ENCODE measurements at places on chromosomes 6 and 20.

DNA sequence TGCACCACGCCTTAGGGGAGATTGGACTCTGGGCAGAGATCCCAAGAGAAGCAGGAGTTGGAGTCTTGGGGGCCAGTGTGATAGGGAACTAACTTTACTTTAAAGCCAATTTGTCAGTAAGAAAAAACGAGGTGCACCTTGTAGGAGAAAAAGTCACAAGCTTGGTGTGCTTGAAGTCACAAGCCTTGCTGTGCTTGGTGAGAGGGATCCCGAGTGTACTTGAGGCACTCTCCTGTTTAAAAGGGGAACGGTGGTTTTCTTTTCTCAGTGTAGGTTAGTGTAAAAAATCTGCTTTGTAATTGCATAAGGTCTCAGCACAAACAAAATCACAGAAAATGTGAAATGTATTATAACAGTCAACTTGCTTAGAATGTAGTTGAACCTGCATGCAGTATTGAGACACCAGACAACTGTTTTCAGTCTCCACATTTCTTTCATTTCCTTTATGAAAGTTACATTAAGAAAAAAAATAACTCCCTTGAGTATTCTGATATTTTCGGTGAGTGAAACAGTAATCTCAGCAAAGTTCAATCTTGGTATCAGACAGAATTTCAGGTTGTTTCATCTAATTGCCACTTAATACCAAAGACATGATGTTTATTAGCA, 111.1 kb upstream of the DUSP22 start:
- DNase-seq: no peak

- no peak for DNase-seq
Observed at GRCh38 chr6:111888928-111889695, 15.9 kb upstream of the FYN start.

DNA sequence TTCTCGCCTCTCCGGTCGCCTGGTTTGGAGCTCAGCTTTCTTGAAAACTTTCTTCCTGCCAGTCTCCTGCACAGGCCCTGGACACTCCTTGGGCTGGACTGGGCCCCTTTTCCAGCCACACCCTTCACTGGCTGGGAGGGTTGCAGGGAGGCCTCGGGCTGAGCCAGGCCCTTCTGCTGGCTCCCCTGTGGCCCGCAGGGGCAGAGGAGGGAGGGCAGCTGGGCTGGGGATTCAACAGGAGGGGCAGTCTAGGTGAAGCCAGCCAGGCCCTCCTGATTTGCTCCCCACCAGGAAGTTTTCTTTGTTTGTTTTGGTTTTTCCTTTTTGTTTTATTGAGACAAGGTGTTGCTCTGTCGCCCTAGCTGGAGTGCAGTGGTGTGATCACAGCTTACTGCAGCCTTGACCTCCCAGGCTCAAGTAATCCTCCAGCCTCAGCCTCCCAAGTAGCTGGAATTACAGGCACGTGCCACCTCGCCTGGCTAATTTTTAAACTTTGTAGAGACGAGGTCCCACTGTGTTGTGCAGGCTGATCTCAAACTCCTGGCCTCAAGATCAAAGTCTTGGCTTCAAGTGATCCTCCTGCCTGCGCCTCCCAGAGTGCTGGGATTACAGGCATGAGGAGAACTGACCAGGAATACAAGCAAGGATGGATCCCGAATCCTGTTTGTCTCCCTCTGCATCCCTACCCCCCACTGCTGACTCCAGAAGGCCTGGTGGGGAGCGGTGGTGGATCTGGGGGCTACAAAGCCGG, 23.5 kb upstream of the CDH22 start:
- DNase-seq: no peak

GRCh38 chr6:168206661-168207274, 112.8 kb downstream of the DACT2 start:
- no peak for DNase-seq

GRCh38 chr20:48928832-48929725, 7.6 kb downstream of the ARFGEF2 start:
- DNase-seq: no peak

DNA sequence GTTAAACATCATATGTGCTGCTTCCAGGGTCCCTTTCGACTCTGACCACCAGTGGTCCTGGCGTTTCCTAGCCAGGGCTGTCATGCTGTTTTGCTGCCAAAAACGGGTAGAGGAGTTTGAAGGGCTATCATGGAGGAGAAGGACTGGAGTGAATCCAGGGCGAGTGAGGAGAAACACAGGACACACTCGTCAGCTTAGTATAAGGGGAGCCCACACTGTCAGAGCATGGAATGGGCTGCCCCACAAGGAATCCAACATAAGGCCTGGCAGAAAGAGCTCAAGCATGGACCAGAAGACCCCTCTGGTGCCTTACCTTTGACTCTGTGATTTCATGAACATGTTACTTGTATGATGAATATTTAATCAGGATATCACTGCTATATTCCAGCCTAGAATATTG, 247.2 kb downstream of the NRN1 start:
- DNase-seq: no peak

DNA sequence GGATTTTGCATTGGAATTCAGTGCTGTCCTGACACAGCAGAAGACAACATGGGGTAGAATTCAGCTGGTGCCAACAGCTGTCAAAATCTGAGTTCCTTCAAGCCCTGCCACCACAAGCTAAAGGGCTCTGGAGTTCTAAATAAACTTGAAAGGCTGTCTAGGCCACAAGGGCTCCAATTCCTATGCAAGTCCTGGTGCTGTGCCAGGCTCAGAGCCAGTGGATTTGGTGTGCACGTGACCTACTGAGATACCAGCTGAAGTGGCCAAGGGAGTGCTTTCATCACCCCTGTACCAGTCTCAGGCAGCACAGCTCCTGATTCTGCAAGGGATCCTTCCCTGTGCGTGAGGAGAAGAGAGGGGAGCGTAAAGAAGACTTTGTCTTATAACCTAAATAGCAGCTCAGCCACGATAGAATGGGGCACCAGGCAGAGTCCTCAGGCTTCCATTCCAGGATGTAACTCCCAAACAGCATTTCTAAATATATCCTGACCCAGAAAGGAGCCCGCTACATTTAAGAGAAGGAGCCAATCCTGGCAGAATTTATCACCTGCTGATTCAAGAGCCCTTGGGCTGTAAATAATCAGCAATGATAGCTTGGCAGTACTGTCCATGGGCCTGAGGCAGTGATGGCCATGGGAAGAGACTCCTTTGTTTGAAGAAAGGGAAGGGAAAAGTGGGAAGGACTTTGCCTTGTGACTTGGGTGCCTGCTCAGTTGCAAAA, 881.2 kb upstream of the EPHA7 start:
- DNase-seq: no peak

GRCh38 chr20:47146686-47147085, 209.8 kb downstream of the ZMYND8 start:
- DNase-seq: peak; percentile 86

GRCh38 chr20:8646716-8647115, 422.2 kb upstream of the PLCB4 start:
- peak; percentile 75 for DNase-seq

DNA sequence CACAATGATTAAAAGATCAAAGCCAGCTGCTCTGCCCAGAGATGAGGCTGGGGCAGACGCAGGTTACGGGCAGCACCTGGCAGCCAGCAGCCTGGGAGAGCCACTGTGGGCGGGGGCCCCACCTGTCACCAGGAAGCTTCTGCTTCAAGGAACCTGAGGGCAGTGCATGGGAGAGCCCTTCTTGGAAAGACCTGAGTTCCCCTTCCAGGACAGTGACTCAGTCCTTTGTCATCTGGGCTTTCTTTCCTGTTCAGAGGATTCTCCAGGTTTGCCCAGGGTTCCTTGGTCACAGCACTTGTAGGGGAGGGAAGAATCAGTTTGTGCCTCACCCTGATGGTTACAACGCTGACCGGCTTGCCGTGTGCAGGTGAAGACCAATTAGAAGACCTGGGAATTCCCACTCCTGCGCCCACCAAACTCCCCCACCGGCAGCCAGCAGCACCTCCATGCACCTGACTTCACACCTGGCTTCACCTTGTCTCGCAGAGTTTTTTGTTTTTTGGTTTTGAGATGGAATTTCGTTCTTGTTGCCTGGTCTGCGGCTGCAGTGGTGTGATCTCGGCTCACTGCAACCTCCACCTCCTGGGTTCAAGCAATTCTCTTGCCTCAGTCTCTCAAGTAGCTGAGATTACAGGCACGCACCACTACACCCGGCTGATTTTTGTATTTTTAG, 2.0 kb downstream of the ZBP1 start:
- peak; percentile 52 for DNase-seq

GRCh38 chr6:150319924-150320323, 48.9 kb upstream of the IYD start:
- DNase-seq: no peak

DNA sequence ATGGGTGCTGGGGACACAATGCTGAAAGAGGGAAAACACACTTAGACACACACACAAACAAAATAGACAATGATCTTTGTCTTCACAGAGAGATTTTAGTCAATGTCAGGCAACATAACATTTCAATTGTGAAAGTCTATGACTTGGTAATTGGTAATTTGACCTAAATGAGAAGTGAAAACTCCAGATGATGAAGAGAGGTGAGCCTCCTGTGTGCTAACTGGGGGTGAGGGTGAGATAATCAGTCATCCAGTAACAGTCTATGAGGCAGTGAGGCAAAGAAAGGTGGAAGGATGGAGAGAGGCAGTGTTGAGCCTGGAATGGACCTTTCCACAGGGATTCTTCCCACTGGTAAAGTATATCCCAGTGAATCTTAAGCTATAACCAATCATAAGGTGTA, 744.2 kb downstream of the MAFB start:
- DNase-seq: no peak
